ENCODE measurements at places on chromosomes 3 and 15. TPM values are rescaled to one million over a fixed set of nuclear protein-coding genes. Genes with fewer than 3 reads are reported as not detected.

The RARB gene
- 23.2 TPM for total RNA-seq

The KBTBD8 gene
- total RNA-seq: 3.2 TPM

The C2CD4A gene
- under 0.01 TPM for total RNA-seq

The TAGLN3 gene
- total RNA-seq: 3.5 TPM

The CGNL1 gene
- total RNA-seq: 9.5 TPM

The APOD gene
- total RNA-seq: 19.2 TPM

The AHSG gene
- total RNA-seq: 0.75 TPM

The ABI3BP gene
- total RNA-seq: 189 TPM

The KLHDC8B gene
- 88.7 TPM for total RNA-seq

The SLC9C1 gene
- 1.2 TPM for total RNA-seq

The CORO2B gene
- 2.9 TPM for total RNA-seq

The GOLGA8S gene
- 0.18 TPM for total RNA-seq

The PDCD6IP gene
- total RNA-seq: 67.2 TPM

The ERICH6 gene
- 0.09 TPM for total RNA-seq

The FGF7 gene
- total RNA-seq: 33.8 TPM

The ADAMTS17 gene
- total RNA-seq: 5.9 TPM

The SSUH2 gene
- total RNA-seq: 1.1 TPM

The CTXN2 gene
- total RNA-seq: not detected

The PLXNB1 gene
- 11.3 TPM for total RNA-seq

The KNG1 gene
- total RNA-seq: 0.13 TPM

The SCG5 gene
- 20.0 TPM for total RNA-seq

The SLC6A20 gene
- 0.09 TPM for total RNA-seq

The UPK1B gene
- total RNA-seq: not detected

The GAP43 gene
- total RNA-seq: 4.3 TPM

The GNAT1 gene
- not detected for total RNA-seq
